Activated CD4-positive, alpha-beta T cell treated with anti-CD3 and anti-CD28 coated beads, Interleukin-2, amount 50 U/mL, for 1 hour (primary cell): ENCODE measurements at places on chromosomes 3 and 15.

DNA sequence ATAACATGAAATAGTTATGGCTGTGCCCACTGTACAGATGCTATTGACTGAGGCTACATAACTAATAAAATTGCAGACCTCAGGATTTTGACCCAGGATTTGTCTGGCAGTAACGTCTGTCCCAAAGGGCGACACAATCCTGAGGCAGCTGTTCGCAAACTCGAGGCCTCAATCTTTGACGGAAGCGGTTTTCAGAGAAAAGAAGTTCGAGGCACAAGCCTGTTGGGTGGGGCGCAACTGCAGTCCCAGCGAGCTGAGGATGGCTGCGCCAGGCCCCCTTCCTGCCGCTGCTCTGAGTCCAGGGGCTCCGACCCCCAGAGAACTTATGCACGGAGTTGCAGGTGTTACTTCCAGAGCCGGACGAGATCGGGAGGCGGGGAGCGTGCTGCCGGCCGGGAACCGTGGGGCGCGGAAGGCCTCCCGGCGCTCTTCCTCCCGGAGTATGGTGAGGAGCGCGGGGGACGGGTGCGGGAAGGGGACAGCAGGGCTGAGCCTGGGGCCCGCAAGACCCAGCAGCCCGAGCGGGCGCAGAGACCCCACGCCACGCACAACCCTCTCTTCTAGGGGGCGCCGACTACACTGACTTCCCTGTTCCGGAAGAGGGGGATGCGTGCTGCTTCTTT is at the start of gene PARP15:
Gene PARP15 (plus strand): TSS at position 242 of the 623 bp plus-strand sequence. CDS start 18 bp downstream, at position 260.
- peak; percentile 37 for DNase-seq

- no peak for DNase-seq
Observed at GRCh38 chr15:69225355-69226022, 65.1 kb downstream of the GLCE start.

- no peak for DNase-seq
Observed at GRCh38 chr3:185653949-185654757, 68.1 kb downstream of the SENP2 start.

- no peak for DNase-seq
Observed at GRCh38 chr15:26294059-26294689, 431.0 kb upstream of the ATP10A start.
